ENCODE measurements at places on chromosomes 4 and X. TPM values are rescaled to one million over a fixed set of nuclear protein-coding genes. Genes with fewer than 3 reads are reported as not detected.

Gene GUCY1B1
- total RNA-seq: 26.8 TPM

Gene TLL1
- 9.8 TPM for total RNA-seq

Gene HELT
- not detected for total RNA-seq

Gene VCX3B
- not detected for total RNA-seq

Gene NEIL3
- 0.46 TPM for total RNA-seq

Gene F8A2
- total RNA-seq: not detected

Gene XG
- 7.9 TPM for total RNA-seq

Gene H2BW2
- not detected for total RNA-seq
